Glutamatergic neuron (in vitro differentiated cells): ENCODE measurements at places on chromosomes 13 and 19.

- DNase-seq, result no peak
Observed at GRCh38 chr19:16541526-16542044, 652 bp downstream of the CHERP start.

- no peak for DNase-seq
Observed at GRCh38 chr13:37319031-37319443, 213.6 kb upstream of the CSNK1A1L start.

DNA sequence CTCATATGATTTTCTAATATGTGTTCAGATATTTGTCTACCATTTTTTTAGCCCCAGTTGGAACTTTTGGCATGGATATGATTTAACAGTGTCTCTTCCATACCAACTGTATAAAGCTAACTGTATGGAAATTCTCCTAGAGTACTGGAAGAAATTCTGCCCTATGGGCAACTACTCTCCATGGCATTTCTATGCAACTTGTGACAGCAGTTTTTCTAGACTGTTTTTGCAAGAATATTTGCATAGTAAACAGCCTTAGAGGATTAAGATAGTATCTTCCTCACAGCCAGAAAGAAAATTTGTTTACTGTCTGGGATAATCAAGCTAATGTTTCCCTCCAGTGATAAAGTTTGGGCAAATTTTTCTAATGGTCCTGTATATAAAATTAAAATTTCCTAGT lies 119.9 kb upstream of the PCDH17 start:
- DNase-seq, result no peak

- DNase-seq, result no peak
Observed at GRCh38 chr13:77029436-77029835, 2.5 kb upstream of the FBXL3 start.

- DNase-seq, result no peak
Observed at GRCh38 chr19:48780631-48781391, 25.5 kb downstream of the FGF21 start.

- no peak for DNase-seq
Observed at GRCh38 chr13:91902291-91902690, 503.9 kb downstream of the GPC5 start.

- DNase-seq, result no peak
Observed at GRCh38 chr19:17370026-17370587, 7.0 kb downstream of the PLVAP start.

DNA sequence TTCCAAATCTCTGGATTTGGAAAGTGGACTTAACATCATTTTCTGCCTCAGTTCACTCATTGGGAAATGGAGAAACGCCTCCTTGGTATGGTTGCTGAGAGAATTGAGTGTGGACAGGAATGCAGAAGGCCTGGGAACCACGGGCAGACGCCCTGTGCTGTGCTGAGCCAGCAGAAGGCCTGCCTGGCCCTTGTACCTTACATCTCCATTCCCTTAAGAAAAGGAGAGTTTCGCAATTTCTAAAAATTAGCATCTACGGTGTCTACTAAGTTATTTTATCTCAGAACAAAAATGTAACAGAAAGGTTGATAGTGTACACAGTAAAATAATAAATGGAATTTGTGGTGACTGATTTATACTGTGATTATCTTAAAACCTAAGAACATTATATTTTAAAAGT lies 78.7 kb downstream of the IPO5 start:
- no peak for DNase-seq

DNA sequence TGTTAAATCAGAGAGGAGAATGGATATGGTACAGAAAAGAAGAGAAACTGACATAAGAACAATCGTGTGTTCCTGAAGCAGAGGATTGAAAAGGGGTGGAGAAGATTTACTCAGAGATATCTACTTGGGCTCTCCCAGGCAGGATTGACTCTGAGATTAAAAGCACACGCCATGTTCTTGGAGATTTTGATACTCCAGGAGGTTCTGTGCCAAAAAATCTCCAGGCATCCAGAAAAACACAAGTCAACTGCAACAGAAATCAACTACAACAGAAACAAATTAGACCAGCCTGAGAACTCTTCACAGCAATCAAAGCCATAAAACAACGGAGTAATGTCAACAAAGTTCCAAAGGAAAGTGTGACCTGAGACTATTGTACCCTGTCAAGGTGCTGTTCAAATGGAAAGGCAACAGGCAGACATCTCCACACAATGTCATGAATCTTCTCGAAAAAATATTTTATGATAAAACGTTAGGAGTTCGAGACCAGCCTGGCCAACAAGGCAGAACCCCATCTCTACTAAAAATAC lies 104.2 kb downstream of the UBL3 start:
- DNase-seq, result no peak

DNA sequence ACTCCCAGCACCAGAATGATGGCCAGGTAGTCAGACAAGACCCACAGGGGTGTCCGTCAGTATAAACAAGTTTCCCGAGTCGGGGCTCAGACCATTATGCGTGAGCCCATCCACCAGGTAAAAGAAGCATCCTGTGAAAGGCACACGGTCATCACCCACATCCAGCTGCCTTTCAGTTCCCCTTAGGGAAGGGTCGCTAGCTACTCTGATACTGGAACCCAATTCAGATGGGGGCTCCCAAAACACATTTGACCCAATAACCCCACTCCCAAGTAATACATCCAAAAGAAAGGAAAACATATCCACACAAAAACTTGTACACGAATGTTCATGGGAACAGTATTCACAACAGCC lies 66.8 kb downstream of the STK24 start:
- DNase-seq, result no peak

DNA sequence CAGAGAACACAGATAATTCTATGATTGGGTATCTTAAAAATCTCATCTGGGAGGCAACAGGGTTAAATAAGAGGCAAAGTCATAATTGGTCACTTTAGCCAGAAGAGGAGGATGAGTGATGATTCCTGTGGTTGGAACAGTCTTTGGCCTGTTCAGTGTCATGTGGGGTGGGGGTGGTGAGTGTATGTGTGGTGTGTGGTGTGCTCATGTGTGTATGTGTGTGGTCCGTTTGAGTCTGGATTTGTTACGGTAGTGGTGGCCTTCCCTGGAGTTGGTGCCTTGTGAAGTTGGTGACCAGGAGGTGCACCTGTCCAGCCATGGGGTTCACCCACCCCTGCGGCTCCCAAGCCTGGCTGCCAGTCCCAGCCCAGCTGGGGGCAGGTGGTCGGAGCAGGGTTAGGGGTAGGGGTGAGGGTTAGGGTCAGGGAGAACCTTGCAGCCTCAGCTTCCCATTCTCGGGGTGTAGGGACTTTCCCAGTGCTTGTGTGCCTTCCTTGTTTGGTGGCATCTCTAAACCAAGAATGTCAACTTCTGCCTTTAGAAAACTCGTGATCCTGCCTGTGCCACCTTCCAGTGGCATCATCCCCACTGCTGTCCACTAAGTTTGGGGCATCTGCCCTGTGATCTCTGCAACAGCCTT lies 97.5 kb downstream of the RAB20 start:
- DNase-seq, result no peak

GRCh38 chr13:44163108-44163507 lies 210.5 kb upstream of the SERP2 start:
- DNase-seq, result no peak

- no peak for DNase-seq
Observed at GRCh38 chr19:45245334-45245787, at the start of gene EXOC3L2. EXOC3L2 (minus strand) TSS chr19:45245407; CDS start chr19:45239045, 6,362 bp downstream.

DNA sequence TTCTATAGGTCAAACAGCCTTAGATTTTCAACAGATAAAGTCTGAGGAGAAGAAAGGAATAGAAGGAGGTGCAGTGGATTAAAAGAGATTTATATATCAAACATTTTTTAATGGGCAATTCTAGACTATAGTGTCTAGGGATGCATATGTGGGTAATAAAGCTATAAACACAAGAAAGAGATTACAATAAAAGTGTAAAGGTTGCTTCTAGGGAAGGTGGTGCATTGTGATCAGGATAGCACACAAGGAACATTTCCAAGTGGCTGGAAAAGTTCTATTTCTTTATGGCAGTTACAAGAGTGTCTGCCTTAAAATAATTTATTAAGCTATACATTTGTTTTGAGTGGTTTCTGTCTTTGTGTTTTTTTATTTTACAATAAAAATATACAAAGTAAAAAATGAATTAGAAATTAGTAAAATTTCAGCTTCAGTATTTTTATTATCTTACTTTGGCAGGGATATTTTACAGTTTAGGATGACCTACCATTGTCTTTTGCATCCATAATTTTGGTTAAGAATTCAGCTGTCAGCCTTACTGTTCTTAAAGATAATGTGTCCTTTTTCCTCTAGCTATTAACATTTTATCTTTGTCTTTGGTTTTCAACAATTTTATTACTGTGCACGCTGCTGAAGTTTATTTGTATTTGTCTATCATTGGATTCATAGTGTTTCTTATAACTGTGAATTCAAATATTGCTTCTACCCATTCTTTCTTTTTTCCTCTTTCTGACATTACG lies 221.8 kb downstream of the LACC1 start:
- no peak for DNase-seq

- DNase-seq, result peak; percentile 87
Observed at GRCh38 chr19:49421039-49421877, 2.0 kb downstream of the PTH2 start.

- no peak for DNase-seq
Observed at GRCh38 chr19:44557933-44558332, 28.5 kb upstream of the CEACAM20 start.

GRCh38 chr19:20416661-20417060 lies 148.9 kb downstream of the ZNF737 start:
- no peak for DNase-seq

DNA sequence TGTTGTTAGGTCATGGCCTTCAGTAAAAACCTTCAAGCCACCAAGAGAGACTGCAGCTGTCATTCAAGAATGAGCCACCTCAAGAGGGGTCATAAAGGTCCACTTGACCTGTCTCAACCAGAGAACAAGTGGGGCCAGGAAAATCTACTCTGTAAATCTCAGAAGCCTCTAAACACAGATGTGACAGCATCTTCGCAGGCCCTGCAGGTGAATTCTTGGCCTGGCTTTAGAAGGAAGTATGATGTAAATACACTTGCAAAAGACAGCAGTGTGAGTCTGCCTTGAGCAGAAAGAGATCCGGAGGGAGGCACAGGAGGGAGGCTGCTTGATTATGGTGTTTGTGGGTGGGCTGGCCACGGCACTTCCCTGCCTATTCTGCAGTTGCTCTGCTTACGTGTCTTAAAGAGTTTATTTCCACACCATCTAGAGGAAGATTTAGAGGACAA lies 1082.9 kb downstream of the UQCRFS1 start:
- no peak for DNase-seq

GRCh38 chr13:32045537-32045936 lies 14.0 kb downstream of the FRY start:
- DNase-seq, result no peak

DNA sequence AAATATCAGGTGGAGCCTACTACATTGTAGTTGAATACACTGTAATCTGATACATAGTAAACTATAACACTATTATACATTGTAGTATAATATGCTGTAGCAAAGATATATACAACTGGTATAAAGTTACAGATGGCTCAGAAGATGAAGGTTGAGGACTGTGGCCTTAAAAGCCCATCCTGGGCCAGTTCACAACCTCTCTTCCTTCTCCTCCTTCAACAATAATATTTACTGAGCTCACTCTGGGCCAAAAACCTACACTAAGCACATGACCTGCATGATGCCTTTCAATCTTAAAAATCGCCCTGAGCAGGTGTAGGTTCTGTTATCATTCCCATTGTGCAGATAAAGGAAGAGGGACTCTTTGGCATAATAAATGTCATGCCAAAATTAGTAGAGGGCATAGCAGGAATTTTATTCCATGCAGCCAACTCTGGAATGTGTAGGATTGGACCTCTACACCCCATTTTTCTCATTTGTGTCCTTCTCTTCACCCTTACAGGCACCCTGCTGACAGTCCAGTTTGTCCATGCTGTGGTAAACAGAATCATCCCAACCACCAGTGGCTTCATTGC lies 14.6 kb upstream of the SIN3B start:
- no peak for DNase-seq

DNA sequence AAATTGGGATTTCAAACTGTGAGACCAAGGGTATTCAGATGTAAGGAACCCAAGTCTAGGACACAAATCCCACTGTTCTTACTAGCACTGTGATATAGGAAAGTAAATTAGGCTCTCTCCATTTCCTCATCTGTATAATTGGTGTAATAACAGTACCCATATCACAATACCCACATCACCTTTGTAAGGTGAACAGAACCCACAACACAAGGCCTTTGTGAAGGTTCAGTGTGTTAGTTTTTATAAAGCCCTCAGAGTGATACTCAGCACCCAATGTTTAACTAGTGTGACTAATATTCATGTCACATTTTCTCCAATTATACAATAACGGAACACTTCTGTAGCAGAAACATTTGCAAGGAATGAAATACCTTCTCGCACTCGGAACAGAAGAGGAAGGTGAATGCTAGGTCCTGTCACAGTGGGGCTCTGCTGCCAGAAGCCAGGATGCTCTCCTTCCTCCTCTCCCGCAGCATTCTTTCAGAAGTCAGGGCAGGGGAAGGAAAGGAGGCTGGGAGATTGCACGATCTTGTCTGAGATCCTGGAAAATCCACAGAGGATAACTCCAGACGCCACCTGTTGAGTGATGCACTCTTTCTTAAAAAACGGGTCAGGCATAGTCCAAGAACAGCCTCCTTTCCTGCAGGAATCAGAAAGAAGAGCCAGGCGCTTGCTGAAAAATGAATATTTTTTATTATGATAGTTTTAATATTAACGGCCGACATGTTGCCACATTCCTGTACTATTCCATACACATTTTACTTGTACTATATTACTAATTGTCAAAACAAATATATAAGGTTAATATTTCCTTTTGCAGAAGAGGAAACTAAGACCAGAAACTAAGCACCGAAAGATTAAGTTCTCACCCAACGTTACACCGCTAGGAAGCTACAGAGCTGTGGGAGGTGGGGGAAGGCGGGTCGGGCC lies 762 bp downstream of the ZNF45 start:
- DNase-seq, result no peak

- DNase-seq, result no peak
Observed at GRCh38 chr13:38042771-38043170, 173.2 kb upstream of the TRPC4 start.

DNA sequence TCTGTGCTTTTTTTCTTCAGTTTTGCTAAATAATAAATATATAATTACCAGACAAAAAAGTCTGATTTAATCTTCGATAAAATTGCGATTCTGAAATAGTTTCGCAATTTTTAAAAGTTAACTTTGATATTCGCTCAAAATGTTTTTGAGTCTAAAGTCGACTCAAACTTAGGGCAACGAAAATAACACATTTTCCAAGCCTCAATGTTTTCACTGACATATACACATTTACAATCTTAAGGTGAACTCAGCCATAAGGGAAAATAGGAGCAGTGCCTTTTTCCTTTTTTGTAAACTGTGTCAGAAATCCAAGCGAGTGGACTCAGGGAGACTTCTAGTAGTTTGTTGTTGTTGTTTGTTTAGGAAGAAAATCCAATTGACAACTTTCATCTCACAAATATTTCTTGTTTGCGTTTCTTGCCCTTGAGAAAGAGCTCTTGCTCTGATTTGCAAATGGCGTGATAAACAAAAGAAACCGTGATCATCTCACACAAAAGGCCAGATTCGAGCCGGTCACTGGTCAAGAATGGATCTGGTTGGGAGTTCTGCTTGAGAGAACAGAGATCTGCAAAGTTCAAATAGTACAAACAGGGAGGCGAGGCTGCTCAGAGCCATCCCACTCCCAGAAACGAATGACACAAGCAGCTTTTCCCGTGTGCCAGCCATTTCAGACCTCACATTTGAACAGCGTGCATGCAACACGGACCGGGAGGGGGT lies 2.1 kb downstream of the SOX21 start:
- no peak for DNase-seq
